ENCODE measurements at places on chromosomes 5 and 9.

GRCh38 chr9:27165068-27165467, 56.0 kb downstream of the TEK start:
- no peak for DNase-seq

- DNase-seq: no peak
Observed at GRCh38 chr9:114467226-114467750, 38.0 kb downstream of the WHRN start.

DNA sequence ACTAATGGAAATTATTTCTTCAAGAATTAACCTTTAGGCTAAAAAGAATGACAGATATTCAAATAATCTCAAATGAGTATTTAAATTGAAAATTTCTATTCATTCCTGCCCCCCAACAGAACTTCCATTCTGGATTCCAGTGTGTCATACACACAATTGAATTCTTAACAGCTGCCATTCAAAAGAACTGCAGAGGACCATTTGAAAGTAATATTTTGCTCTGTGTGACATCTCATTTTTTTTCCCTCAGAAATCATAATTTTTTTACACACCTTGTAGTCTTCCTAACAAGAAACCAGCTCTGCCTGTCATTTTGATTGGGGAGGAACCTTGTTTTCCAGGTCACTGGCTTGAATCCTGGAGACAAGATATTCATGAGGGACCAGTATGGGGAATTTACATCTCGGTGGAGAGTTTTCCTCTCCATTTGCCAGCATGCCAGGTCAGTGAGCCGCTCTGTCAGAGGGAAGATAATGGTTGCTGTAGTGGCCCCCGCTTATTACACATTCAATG, 358.7 kb upstream of the ITGA1 start:
- DNase-seq: no peak

DNA sequence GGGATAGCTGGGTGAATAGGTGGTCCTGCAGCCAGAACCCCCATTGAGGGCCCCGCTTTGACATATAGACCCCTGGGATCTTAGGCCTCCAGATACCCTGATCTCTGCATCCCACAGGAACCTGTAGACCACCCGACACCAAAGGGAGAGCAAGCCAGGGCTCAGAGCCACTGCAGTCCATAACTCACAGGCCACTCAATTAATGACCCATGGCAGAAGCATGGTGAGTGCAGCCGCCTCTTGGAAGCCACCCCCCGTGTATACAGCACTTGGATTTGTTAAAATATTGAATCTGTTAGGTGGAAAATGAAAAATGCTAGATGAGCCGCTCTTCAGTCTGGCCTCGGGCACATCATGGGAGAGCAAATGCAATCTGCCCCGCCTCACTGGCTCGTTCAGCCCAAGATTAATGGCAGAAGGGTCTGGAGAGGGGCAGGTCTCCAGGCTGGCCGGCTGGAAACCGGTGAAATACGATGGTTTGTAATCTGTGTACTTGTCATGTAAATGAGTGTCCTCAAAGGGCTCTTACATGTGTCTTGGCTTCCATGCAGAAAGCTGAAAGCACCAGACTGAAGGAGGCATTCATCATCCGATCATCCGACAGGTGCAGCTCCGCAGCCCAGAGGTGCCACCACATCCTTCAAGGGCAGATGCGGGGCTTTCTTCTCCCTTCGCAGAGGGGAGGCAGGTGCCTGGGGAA, 111.3 kb downstream of the OLFM1 start:
- no peak for DNase-seq

GRCh38 chr9:78612091-78612490, 315.2 kb downstream of the PSAT1 start:
- DNase-seq: no peak

DNA sequence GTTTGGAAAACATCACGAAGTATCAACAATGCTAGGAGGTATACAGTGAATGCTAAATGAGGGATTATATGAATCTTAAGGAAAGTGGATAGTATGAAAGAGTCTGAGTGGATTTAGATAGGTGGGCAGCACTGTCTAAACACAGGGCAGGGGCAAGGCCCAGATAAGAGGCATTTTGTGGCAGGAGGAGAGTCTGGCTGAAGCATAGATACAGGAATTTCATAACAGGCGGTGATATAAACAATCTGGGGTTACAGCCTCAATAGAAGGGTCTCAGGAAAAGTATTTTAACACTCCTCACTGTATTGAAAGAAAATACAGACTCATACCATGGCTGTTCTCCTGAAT, 96.9 kb downstream of the PLPP1 start:
- no peak for DNase-seq

- peak; percentile 41 for DNase-seq
Observed at GRCh38 chr5:154197801-154198491, 7.4 kb downstream of the GALNT10 start.

DNA sequence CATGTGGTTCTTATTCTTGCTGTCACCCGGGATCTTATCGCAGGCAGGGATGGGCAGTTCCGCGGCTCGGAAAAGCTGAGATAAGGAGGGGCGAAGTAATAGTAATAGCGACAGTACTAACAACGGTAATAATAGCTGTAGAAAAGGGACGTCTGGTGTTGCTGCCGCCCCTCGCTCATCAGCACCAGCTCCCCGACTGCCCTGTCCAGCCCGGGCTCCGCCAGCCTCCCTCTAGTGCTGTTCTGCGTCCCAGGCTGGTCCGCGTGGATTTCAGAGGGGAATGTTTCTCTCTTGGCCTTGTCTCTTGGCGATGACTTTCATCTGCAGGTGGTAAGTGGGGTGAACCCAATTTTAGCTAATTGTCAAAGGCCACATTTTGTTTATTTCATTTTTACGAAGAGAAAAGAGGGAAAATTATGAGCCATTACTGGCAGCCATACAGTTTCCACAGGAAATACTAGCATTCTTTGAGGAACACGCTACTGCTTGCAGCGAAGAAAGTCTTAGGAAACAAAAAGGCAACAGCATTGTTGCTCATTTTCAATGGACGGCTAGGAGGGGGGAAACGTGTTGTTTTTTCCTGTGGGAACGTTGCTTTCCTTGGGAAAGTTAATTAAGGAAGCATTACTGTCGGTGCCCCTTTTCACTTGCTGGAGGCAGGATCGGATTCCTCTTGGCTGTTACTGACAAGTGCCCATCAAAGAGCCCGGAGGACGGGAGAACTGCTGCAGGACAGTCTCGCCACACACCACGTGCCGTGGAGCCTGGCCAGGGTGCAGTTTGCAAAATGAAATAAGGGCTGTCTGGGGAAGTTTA, 762 bp downstream of the SNCAIP start:
- no peak for DNase-seq

- no peak for DNase-seq
Observed at GRCh38 chr9:114321759-114322158, 1.1 kb upstream of the ORM1 start.

GRCh38 chr9:38680837-38681445, 39.0 kb downstream of the FAM240B start:
- no peak for DNase-seq

DNA sequence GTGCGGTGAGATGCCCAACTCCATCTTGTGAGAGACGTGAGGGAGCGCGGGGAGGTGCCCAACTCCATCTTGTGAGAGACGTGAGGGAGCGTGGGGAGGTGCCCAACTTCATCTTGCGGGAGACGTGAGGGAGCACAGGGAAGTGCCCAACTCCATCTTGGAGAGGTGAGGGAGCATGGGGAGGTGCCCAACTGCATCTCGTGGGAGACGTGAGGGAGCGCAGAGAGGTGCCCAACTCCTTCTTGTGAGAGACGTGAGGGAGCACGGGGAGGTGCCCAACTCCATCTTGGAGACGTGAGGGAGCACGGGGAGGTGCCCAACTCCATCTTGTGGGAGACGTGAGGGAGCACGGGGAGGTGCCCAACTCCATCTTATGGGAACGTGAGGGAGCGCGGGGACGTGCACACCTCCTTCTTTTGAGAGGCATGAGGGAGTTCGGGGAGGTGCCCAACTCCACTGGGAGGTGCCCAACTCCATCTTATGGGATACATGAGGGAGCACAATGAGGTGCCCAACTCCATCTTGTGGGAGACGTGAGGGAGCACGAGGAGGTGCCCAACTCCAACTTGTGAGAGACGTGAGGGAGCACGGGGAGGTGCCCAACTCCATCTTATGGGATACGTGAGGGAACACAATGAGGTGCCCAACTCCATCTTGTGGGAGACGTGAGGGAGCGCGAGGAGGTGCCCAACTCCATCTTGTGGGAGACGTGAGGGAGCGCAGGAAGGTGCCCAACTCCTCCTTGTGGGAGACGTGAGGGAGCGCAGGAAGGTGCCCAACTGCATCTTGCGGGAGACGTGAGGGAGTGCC, 235.4 kb downstream of the CACNA1B start:
- no peak for DNase-seq

DNA sequence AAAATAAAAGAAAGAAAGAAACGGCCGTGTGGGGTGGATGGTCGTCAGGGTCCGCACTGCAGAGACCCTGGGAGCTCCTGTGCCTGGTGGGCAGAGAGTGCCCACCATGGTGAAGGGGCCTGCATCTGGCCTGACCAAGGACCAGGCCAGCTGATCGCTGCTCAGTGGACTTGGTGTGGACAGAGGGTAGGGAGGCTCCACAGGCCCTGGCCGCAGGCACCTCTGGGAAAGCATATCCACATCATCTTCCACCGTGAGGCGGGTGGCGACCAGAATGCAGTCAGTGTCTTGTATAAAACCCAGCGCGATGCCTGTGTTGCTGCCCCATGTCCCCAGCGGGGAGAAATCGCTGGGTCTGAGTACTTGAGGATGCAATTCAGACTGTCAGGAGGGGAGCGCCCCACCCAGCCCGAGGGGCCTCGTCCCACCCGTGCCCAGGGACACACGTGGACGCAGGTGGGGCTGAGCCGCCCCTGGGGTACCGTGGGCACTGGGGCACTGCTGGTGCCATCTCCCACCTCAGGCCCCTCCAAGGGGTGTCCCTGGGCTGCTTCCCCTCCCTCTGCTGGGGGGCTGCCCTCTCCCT, 27.8 kb upstream of the SLC6A19 start:
- DNase-seq: no peak

GRCh38 chr5:75847561-75848021, 130.4 kb upstream of the POC5 start:
- DNase-seq: no peak

DNA sequence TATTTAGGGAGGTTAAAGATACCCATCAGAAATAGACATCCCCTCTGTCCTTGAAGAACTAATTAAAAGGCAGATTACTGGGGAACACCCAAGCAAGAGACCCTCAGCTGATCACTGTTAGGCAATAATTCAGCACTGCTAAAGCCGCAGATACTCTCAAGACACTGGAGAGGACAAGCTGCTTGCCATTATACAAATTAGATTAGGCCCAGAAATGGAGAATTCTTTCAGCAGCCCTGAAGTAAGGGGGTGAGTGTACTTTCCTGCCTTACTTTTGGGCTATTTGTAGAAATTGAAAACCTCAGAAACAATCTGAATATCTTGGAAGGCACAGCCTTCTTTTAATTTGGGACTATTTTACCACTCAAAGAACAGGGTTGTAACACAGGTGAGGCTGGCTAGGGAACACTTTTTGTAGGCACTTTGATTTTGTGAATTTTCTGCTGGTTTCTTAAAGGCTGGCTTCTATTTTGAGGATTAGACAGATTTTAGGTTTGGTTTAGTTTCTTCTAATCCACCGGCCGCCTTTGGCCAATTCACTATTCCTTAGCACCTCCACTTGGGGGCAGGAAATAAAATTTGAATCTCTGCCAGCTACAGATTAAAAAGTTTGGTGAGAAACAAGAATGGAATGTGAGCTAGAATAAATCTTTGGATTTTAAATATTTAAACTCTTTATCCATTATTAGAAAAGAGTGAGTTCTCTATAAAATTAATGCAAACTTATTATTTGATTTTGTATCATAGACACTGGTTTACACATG, 106.0 kb downstream of the SMARCA2 start:
- no peak for DNase-seq

DNA sequence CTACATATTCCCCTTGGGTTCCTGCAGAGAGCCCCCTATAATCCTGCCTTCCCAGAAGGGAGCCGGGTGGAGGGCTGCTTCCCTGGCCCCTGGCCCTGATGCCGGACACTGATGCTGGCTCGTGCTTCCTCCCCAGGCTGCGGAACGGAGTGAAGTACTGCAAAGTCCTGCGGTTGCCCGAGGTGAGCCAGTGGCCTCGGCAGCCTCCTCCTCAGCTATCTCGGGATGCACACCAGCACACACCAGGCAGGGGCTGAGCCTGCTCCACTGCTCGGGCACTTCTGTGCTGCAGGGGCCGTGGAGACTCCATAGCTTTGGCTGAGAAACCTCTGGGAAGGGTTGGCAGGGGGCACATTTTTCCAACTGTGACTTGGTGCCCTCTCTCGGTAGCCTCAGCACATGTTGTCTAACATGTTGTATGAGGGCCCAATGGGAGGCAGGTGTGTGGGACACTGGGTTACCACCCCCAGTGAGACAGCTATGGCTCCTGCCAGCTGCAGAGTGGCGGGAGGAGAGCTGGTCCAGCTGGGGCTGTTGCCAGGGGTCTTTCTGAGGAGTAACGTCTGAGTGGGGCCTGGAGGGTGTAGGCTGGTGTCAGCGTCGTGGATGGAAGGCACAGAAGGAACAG, 38.4 kb downstream of the USP20 start:
- DNase-seq: no peak

DNA sequence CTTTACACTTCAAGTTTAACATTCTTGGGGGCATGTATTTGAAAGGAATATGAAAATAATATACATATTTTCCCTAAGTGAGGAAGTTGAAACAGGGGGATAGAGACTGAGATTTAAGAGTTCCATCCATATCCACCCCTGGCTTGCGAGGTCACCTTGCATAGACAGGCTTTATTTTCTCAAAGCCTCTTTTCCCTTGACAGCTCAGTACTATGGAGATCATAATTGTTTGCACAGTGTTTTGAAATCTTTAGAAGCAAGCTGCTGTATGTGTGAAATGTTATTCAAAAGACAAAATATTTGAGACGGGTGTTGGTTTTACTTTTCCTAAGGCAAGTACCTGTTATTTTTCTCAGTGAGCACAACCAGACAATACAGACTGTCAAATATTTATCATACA, 163.1 kb downstream of the LRRC70 start:
- no peak for DNase-seq

DNA sequence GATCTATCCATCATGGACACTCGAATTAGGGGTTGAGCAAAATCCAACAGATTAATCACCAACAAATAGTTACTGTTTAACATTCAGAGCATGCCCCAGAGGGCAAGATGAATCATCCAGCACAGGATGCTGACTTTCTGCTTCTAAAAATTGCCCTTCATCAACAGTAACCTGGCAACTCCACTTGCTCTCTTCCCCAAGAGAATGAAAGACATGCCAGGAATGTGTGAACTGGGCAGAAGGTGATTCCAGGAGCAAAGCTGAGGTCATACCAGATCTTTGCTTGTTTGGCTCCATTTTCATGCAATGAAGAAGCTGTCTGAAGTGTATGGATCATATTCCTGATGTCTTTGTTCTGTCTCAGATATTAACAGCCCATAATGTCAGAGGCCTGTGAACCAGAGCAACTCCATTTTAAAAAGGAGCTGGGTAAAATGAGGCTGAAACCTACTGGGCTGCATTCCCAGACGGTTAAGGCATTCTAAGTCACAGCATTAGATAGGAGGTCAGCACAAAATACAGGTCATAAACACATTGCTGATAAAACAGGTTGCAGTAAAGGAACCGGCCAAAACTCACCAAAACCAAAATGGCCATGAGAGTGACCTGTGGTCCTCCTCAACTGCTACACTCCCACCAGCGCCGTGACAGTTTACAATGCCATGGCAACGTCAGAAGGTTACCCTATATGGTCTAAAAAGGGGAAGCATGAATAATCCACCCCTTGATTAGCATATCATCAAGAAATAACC, 2.5 kb upstream of the ZNF367 start:
- DNase-seq: no peak
